ENCODE measurements at places on chromosomes 12 and 14. TPM values are rescaled to one million over a fixed set of nuclear protein-coding genes. Genes with fewer than 3 reads are reported as not detected.
A peak's percentile ranks its signal among the peaks of the same experiment; 100 is the strongest.

The GPR137C gene
- total RNA-seq: 0.12 TPM

The PTPRB gene
- not detected for total RNA-seq

GRCh38 chr12:79818856-79819255 is 116.0 kb downstream of the PPP1R12A start:
- H3K4me3 ChIP-seq: no peak overlapping the region
- no peak for DNase-seq
- H3K36me3 ChIP-seq: peaks cover 29% of the 10 kb centered on the region
- H3K27ac ChIP-seq: no peak overlapping the region

DNA sequence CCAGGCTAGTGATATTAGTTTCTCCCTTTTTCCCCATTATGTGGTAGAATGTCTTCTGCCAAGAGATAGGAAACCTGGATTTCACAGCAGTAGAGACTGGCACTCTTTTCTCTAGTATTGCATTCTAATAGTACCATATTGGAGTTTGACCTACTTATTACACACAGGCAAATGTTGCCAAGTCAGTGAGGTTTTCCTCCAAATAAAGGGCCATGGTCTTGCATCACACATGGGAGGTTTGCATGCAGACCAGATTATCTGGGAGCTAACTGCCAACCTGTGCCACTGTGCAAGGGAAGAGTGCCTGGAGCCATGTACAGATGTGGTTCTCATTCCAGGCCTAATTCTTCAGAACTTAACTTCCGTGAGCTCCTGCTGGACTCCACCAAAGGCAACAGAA is 113.3 kb downstream of the ANO6 start:
- H3K27ac ChIP-seq: no peak overlapping the region
- peaks cover 6% of the 10 kb centered on the region for H3K4me1 ChIP-seq
- no peak overlapping the region for H3K4me3 ChIP-seq
- H3K36me3 ChIP-seq: peaks cover 9% of the 10 kb centered on the region
- DNase-seq: no peak

DNA sequence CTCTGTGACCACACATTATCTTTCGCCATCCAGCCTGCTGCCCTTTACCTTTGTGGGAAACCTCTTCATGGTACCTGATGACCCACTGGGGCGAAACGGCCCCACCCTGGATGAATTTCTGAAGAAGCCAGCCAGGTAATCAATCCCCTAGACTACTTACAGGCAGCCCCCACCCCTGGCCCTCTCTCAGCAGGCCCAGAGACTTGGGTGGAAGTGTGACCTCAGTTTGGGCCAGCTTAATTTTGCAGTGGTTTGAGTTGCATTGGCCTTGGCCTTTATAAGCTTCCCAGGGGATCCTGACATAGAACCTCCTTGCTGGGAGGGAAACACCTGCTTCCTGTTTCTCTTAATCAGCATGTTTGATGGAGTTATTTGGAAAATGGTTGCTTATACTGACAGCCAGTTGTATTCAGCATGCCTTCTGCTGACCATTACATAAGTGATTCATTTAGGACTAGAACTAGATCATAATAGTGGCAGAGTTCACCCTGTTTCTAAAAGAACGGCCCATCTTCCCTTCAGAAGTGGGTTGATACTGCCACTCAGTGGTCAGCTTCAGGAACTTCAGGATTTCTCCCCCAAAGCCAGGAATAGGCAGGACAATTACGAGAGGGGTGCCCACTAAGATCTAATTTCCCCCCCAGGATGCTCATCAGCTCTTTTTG is 6.1 kb downstream of the SDR39U1 start:
- H3K4me3 ChIP-seq: no peak overlapping the region
- H3K4me1 ChIP-seq: peaks cover 54% of the 10 kb centered on the region
- peak; percentile 56 for DNase-seq
- H3K27me3 ChIP-seq: no peaks in the 10 kb centered on the region

The ACOT4 gene
- total RNA-seq: 3.2 TPM

- peak overlapping the region; percentile 61 for H3K27ac ChIP-seq
- DNase-seq: no peak
- peaks cover 11% of the 10 kb centered on the region for H3K36me3 ChIP-seq
- peaks cover 84% of the 10 kb centered on the region for H3K4me1 ChIP-seq
- no peaks in the 10 kb centered on the region for H3K27me3 ChIP-seq
Measured at GRCh38 chr14:70916799-70917198, 9.5 kb downstream of the PCNX1 start.

The SLC39A2 gene
- total RNA-seq: 0.17 TPM

DNA sequence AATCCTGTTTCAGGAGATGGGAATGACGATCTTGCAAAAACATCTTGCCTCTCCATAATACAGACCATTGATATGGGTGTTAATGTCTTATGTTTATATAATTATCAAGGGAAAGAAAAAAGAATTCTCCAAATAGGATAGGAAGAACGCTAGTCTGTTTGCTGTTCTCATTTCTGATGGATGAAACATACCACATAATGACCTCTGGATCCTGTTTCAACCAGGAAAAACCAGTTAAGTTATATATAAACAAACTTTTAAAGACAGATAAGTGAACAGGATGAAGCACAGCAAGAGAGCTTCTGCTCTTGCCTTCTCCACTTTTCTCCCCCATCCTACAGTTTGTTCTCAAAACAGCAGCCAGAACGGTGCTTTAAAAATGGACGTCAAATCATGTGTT is 27.8 kb downstream of the COQ6 start:
- no peak overlapping the region for H3K27ac ChIP-seq
- H3K4me3 ChIP-seq: no peak overlapping the region
- DNase-seq: no peak
- no peaks in the 10 kb centered on the region for H3K4me1 ChIP-seq
- H3K27me3 ChIP-seq: no peaks in the 10 kb centered on the region
- H3K36me3 ChIP-seq: no peaks in the 10 kb centered on the region

The BCL11B gene
- total RNA-seq: 49.1 TPM

DNA sequence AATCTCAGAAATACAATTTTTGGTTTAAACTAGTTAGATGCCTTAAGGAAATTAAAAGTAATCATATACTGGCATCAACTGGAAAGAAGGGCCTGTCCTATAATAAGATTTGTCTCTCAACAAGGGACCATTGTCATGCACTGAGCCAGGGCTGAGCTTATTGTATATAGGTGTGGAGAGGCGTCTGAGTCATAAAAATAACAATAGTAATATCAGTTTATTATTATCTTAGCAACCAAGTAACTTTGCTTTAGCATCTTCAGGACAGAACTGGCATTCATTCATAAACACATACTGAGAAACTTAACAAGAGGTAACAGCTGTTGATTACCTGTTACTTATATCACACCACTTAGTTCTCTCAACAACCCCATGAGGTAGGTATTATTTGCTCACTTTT is 7.1 kb downstream of the KRT75 start:
- H3K27ac ChIP-seq: no peak overlapping the region
- no peaks in the 10 kb centered on the region for H3K4me1 ChIP-seq
- no peak for DNase-seq
- H3K36me3 ChIP-seq: no peaks in the 10 kb centered on the region
- no peak overlapping the region for H3K4me3 ChIP-seq

GRCh38 chr14:22164616-22165015 is 424.4 kb downstream of the DAD1 start:
- no peak for DNase-seq
- peaks cover 6% of the 10 kb centered on the region for H3K4me1 ChIP-seq
- no peaks in the 10 kb centered on the region for H3K27me3 ChIP-seq
- H3K36me3 ChIP-seq: no peaks in the 10 kb centered on the region
- no peak overlapping the region for H3K4me3 ChIP-seq

The ACRBP gene
- 0.63 TPM for total RNA-seq

- no peak overlapping the region for H3K27ac ChIP-seq
- no peaks in the 10 kb centered on the region for H3K36me3 ChIP-seq
- no peaks in the 10 kb centered on the region for H3K4me1 ChIP-seq
- DNase-seq: no peak
- peaks cover 13% of the 10 kb centered on the region for H3K27me3 ChIP-seq
- H3K4me3 ChIP-seq: no peak overlapping the region
Measured at GRCh38 chr12:132400011-132400641, 70.7 kb upstream of the GALNT9 start.

The DPPA3 gene
- not detected for total RNA-seq

GRCh38 chr14:65356327-65356836 is 56.1 kb upstream of the FUT8 start:
- H3K27ac ChIP-seq: peak overlapping the region; percentile 57
- H3K4me3 ChIP-seq: no peak overlapping the region
- DNase-seq: peak; percentile 70
- H3K27me3 ChIP-seq: no peaks in the 10 kb centered on the region
- H3K4me1 ChIP-seq: peaks cover 43% of the 10 kb centered on the region

DNA sequence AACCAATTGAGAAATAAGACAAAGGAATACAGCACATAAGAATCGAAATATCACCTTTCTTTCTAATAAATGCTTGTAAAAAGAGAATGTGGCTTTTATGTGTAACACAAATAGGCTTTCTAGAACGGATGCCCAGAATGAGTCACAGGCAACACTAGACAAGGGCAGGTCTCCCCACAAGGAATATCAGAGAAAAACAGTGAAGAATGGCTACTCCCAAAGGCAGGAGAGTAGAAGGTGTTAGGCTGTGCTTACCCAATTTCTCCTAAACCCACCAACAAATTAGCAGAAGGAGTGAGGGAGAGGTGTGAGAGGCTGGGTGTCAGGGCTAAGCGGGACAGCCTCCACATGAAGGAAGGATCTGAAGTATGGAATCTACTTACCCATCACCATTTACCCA is 55.2 kb downstream of the GALNT4 start:
- no peak overlapping the region for H3K4me3 ChIP-seq
- peak; percentile 23 for DNase-seq
- no peaks in the 10 kb centered on the region for H3K27me3 ChIP-seq

DNA sequence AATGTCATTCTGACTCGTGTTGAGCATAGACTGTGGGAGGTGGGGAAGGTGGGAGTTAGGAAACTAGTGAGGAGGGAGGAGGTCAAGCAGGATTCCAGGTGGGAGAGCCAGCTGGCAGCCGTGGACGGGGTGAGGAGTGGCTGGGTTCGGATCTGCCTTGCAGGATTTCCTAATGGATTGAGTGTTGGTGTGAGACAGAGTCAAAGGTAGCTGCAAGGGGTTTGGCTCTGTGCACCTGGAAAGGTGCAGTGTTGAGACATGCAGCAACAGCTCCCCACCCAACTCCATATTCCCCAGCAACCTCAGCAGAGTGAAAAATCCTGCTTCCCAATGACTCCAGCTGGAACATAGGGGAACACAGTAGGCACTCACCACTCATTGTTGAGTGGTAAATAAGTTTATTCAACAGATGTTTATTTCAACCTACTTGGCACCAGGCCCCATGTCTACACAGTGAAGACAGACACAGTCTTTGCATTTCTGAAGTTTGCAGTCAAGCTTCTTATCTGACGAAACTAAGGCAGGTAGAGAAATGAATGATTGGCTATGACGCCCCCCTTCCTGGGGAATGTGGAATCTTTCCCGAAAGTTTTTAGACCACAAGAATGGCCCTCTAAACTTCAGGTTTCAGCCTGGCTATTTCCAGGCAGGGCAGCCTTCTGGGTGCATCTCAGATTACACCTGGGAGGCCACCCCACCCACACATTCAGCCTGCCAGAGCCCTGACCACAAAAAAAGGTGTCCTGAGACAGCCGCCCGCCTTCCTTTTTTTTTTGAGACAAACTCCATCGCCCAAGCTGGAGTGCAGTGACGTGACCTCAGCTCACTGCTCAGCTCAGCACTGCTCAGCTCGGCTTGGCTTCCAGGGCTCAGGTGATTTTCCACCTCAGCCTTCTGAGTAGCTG is 37.9 kb upstream of the PLEKHG6 start:
- no peak overlapping the region for H3K4me3 ChIP-seq
- DNase-seq: peak; percentile 55
- peaks cover 17% of the 10 kb centered on the region for H3K27me3 ChIP-seq
- no peaks in the 10 kb centered on the region for H3K36me3 ChIP-seq
- peaks cover 16% of the 10 kb centered on the region for H3K4me1 ChIP-seq
- no peak overlapping the region for H3K27ac ChIP-seq

The JAG2 gene
- total RNA-seq: 2.4 TPM

DNA sequence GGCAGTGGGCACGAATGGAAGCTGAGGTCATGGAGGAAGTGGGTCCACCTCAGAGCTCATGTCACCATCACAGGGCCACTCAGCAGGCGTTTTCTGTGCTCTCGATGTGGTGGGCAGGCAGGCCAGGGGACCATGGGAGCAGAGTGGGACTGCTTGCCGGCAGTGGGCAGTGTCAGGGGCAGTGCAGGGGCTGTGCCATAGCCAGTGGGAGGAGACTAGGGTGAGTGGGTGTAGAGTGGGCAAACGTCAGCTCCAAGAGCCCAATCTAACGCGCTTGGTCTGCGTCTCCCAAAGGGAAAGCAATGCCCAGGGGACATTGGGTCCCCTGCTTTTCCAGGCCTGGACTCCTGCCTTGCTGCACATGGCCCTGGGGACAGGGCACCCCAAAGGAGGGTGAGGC is 58.3 kb downstream of the SLC6A12 start:
- no peak overlapping the region for H3K4me3 ChIP-seq
- no peak overlapping the region for H3K27ac ChIP-seq
- H3K4me1 ChIP-seq: no peaks in the 10 kb centered on the region
- H3K36me3 ChIP-seq: no peaks in the 10 kb centered on the region
- no peak for DNase-seq

DNA sequence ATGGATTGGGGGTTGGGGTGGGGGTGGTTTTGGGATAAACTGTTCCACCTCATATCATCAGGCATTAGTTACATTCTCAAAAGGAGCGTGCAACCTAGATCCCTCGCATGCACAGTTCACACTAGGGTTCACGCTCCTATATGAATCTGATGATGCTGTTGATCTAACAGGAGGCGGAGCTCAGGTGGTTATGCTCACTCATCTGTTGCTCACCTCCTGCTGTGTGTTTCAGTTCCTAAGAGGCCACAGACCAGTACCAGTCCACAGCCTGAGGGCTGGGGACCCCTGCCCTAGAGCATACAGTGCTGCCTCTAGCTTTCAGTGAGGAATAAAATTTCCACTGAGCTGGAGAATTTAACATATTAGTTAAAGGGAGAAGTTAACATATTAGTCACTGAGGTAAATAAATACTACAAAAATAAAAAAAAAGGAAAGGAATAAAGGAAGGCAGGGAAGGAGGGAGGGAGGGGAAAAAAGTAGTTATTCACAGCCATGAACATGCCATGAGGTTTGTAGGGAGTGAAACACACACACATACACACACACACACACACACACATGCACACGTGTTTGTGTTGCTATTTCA is 612.7 kb upstream of the TBX3 start:
- no peak overlapping the region for H3K4me3 ChIP-seq
- no peak overlapping the region for H3K27ac ChIP-seq
- no peaks in the 10 kb centered on the region for H3K36me3 ChIP-seq
- no peaks in the 10 kb centered on the region for H3K27me3 ChIP-seq

Data from activated CD4-positive, alpha-beta memory T cell treated with anti-CD3 and anti-CD28 coated beads for 36 hours (primary cell).